ENCODE measurements at places on chromosomes 3 and 15.

DNA sequence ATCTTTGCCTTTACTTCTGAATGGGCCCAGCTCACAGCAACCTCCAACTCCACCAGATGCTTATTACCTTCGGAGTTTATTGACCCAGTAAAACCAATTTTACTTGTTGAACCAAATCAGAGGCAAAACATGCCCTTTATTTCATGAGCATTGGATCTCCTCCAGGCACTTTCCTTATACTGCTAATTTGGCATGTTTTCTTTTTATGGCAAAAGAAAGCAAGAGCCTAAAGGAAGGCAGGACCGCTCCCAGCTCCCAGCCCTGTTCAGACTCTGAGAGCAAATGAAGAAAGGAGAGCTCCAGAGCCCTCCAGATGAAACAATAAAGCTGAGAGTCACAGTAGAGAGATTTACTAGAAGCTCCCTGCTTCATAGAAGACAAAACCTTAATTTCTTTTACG, 81.5 kb upstream of the NR2E3 start:
- no peak for DNase-seq

GRCh38 chr3:19149368-19149767, 1.1 kb downstream of the KCNH8 start:
- DNase-seq, result no peak

DNA sequence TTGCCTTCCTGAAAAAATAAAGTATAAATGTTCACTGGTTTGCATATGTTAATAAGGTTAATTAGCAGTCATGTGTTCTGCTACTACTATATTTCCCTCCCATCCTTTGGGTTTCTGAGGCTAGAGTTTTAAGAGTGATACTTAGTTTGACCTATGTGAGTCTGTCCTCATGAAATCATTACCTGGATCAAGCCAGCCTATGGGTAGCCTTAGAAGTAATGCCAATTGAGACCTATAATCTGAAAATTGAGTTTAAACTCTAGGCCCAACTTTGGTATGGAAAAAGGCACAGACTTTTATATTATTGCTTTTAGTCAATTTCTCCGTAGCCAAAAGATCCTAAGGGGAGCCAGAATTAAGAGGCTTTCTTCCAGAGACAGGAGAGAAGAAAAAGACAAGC, 18.4 kb upstream of the SOX2 start:
- DNase-seq, result no peak

- no peak for DNase-seq
Measured at GRCh38 chr15:58179206-58179605, 41.0 kb downstream of the AQP9 start.

- DNase-seq, result no peak
Measured at GRCh38 chr3:193452338-193452737, 73.8 kb upstream of the ATP13A5 start.

DNA sequence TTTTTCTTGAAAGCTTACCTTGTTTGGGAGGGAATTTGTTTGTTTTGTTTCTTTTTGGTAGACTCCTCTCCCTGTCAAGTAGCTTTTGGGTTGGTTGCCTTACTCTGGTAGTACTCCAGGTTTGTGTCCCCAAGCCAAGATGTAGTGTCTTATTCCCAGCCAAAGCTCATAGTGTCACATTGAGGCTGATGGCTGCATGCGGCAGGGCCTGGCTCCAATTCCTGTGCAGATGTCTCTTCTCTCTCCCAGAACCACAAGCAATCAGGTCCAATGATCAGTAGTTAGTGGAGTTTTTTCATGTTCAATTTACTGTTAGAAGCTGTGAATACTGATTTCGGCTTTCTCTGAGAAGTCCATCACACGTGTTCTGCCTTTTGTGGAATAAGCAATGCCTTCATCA, 221.1 kb upstream of the THBS1 start:
- DNase-seq, result no peak

DNA sequence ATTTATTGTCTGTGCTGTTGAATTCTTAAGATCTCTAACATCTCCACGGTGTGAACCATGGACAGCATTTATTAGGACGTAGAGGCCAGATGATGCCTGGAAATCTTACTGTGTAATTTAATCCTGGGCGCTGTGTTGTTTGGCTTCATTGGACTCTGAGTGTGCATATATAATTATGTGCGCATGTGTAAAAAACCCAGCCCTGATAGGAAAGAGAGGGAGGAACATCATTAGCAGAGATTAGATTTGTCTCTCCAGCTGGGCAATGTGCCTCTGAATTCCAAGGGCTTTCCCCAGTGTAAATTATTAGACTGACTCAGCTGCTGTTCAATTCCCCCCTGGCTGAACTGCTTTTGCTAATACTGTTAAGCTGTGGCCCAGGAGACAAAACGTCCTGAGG, 39.6 kb downstream of the MAP3K13 start:
- no peak for DNase-seq

GRCh38 chr3:131526801-131527347, 24.1 kb upstream of the MRPL3 start:
- peak; percentile 31 for DNase-seq

DNA sequence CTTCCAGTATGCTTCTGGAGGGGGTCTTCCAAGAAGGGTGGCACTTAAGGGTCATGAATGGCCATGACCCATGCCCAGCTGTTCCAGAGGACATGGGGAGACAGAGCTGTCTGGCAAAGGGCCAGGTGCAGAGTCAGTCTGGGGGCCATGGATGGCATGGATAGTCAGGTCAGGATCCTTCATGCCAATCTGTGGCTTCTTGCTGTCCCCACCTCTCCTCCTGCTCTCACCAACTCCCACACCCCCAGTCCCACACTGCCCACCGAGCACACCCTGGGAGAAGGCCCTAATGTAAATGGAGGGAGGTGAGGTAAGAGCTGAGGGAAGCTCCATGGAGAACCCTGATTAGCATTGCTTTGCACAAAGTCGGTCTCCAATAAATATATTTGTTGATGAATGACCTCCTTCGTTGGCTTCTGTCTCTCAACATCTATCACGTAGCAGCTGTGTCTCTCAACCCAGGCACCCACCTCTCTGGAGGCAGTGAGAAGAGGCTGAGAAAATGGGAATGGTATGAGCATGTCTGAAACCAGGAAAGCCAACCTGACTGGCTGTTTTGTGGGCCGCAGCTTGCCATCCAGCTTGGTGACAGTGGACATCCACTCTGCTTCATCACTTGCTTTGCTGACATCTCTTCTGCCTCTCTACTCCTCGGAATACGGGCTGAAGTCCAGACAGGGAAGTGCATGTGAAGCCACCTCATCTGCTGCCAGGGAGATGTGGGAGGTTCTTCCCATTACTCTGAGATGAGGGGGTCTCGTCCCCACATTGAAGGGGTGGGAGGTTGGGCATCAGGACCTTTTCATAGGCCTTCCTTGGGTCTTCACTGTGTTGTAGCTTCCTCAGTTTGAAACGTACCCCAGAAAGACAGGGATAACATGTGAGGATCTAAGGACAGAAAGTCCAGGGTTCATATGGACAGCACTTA, 37.7 kb upstream of the RAB6B start:
- no peak for DNase-seq

GRCh38 chr3:179615458-179616173, 11.0 kb downstream of the NDUFB5 start:
- DNase-seq, result no peak

DNA sequence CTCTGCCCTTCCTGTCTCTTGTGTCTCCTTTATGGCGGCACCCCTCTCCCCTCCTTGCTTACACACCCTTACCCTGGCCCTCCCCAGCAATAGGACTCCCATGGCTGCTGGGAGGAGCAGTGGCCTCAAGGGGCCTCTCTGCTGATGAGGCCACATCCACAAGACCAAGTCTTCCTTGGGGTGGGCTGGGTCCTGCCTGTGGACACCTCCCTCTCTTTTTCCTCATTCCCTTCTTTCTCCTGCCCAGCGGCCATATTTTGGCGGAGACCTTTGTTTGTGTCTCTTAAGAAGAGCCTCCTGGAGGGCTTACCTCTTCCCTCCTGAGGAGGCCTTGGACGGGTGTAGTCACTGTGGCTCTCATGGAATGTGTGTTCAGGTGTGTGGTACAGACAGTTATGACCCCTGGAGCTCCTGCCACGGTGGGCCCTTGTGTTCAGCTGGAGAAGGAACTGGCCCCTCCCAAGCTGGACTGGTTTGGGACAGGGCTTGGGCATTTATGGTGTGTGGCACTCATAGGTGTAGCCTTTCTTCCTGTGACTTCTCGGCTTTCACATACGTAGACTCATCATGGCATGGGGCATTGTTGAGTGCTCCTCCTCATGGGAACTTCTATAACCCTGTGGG, 56.6 kb upstream of the APEH start:
- DNase-seq, result no peak

DNA sequence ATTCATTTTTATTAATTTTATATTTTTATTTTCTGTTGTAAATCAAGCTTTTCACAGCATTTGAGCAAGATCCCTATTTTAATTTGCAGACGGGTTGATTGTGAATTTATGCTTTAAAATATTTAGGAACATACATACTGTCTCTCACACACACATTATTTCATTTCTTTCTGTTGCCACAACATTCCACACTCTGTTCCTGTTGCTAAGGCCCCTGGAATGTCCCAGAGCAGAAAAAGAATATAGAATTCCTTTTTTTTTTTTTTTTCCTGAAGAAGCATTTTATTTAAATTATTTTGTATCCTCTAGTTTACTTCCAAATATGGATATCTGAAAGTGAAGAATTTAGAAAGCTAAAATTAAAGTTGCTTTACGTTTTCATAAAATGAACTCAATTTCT, 36.8 kb upstream of the SCAANT1 start:
- DNase-seq, result no peak

DNA sequence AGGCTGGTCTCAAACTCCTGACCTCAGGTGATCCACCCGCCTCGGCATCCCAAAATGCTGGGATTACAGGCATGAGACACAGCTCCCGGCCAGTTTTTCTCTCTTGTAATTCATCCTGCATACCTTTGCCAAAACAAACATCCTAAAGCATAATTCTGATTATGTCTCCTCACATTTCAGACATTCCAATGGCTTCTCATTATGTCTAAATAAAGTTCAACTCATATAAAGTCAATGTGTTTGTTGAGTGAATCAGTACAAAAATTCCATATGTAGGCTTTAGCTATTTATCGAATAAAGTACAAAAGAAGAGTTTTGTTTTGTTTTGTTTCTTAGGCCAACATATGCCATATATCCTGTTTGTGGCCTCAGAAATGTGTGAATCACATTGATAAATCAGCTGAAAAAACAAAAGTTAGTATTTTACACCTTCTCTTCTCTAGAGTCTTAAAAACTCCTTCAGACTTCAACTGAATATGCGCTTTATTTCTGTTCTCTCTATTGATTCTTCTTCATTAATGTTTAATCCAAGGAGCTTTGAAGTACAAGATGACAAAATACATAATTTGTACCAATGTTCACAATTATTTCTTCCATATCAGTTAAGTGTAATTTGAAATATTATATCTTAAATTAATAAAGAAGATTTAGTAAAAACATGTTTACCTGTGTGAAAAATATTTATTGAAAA, 165.8 kb downstream of the MECOM start:
- peak; percentile 24 for DNase-seq

DNA sequence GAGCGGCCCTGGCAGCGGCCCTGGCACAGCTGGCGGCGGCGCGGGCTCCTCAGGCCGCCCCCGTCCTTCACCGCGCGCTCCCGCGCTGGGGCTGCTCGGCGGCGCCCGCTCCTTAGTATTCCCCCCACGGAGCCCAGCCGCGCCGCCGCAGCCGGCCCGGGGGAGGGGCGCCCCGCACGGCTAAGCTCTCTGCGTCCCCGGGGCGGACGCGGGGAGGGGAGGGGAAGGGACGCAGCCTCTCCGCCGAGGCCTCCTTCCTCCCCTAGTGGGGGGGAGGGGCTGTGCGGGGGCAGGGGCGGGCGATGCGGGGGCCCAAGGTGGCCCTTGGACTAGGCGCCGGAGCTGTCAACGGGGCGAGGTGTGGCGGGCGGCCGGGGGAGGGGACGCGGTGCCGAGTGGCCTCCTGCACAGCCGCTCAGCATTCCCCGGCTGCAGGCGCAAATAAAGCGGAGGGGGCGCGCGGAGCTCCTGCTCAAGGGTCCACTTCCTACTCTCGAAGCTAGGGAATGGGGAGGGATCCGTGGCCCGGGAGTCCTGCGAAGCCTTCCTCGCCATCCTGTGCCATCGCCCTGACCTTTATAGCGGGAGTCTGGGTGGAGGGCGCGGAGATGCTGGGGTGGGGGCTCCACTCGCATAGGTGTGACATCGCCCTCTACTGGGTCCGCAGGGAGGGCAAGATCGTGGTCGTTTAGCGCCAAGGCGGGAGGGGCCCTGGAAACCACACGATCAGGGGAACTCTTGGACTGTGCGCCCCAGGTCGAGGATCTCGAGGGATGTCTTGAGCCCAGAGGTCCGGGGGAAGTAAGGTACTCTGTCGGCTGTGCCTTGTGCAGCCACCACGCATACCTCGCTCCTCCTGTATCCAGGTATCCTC, 22.2 kb downstream of the EPHB3 start:
- DNase-seq, result no peak

- DNase-seq, result peak; percentile 52
Measured at GRCh38 chr3:111676211-111677006, 81.3 kb upstream of the ZBED2 start.

DNA sequence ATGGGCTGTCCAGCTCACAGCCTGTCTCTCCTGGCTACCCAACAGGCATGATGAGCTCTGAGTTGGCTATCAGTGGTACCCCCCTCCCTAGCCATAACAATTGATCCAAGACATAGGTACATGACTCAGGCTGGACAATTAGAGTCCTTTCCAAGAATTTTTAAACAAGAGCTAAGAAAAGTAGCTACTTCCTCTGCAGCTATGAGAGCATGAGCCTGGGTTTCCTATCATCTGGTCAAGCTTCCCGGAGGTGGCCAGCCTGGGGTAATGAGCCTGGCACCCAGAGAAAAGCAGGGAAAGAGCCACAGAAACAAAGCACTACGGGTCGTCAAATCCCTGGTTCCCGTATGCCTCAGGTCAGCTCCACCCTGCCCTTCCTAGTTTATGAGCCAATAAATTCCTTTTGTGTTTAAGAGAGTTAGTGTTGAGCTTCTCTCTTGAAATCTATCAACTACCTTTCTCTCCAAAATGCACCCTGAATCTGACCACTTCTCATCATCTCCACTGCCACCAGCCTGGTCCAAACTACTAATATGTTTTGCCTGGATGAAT, 2.3 kb upstream of the SLC51B start:
- DNase-seq, result no peak

DNA sequence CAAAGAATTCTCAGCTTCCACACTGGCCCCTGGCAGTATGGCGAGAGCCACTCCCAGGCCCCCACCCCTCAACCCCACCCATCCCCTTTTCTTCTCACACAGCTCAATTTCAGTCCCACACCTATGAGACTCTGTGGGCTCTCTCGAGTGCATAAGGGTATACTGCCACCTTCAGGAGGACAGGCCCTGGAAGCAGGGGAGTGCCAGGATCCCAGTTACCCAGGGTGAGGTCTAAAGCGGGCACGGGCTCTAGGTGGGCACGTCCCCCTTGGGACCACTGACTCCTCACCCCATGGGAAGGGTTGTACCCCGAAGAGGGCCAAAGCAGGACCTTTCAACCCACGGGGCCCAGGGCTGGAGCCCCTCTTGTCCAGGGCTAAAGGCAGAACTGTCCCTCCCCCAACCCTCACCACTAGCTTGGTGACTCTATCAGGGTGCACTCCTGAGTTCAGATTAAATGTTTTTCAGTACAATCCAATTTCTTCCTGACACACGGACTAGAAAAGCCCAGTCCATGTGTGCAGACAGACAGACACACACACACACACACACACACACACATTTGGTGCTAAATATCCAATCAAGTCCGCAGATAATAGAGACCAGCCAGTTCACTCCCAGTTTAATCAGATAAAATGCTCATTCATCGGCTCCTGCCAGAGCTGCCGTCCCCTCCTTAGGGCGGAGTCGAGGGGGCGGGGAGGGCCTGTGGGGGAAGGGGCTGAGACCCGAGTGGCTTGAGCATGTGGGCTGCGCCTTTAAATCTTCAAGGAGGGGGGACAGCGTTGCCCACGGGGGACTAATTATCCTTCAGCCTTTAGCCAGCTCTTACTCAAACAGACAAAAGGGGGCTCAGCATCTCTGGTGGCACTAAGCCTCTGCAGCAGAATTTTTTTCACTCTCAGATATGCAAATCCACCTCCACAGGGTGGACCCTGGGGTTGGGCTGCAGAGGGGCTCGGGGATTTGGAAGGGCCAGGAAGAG, 59.3 kb downstream of the CYP11A1 start:
- peak; percentile 60 for DNase-seq
